ENCODE measurements at places on chromosomes 11 and 22. TPM values are rescaled to one million over a fixed set of nuclear protein-coding genes. Genes with fewer than 3 reads are reported as not detected.
A peak's percentile ranks its signal among the peaks of the same experiment; 100 is the strongest.

GRCh38 chr22:21448627-21449416 lies 18.4 kb upstream of the TMEM191C start:
- no peaks in the 10 kb centered on the region for H3K36me3 ChIP-seq
- peaks cover 2% of the 10 kb centered on the region for H3K4me1 ChIP-seq
- DNase-seq: no peak
- H3K27me3 ChIP-seq: no peaks in the 10 kb centered on the region
- peak overlapping the region; percentile 11 for H3K27ac ChIP-seq

DNA sequence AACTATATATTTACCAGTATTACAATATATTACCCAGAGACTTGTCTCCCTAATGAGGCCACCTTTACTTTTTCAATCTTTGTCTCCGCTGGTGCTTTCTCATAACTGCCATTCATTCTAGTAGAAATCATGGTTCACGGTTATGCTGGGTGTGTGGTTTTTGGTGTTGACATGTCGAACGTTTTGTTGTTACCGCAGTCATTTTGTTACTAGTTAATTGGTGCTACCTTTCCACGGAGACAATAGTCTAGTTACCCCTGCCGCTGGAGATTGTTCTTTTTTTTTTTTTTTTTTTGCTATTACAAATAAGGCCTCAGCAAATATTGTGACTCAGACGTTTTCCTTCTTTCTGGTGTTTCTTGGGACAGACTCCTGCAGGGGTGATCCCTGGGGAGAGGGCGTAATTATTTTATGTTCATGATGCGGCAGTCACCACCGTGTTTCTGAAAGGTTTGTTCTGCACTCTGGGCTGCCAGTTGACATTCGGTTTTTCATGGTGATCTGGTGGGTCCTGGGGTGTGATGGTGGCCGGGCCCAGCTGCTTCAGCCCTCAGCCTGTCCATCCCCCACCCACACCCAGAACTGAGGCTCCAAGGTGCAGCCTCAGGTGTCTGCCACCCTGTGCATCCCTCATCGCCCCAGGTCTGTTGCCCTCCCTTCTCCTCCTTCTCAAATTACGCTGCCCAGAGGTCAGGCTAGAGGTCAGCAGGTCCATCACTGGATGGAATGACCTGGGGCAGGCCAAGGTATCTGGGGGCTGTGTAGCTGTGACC lies 28.6 kb downstream of the LRP5 start:
- H3K36me3 ChIP-seq: no peaks in the 10 kb centered on the region
- H3K4me3 ChIP-seq: peak overlapping the region; percentile 69
- no peaks in the 10 kb centered on the region for H3K27me3 ChIP-seq
- H3K27ac ChIP-seq: peak overlapping the region; percentile 27

Gene TREH
- not detected for total RNA-seq

DNA sequence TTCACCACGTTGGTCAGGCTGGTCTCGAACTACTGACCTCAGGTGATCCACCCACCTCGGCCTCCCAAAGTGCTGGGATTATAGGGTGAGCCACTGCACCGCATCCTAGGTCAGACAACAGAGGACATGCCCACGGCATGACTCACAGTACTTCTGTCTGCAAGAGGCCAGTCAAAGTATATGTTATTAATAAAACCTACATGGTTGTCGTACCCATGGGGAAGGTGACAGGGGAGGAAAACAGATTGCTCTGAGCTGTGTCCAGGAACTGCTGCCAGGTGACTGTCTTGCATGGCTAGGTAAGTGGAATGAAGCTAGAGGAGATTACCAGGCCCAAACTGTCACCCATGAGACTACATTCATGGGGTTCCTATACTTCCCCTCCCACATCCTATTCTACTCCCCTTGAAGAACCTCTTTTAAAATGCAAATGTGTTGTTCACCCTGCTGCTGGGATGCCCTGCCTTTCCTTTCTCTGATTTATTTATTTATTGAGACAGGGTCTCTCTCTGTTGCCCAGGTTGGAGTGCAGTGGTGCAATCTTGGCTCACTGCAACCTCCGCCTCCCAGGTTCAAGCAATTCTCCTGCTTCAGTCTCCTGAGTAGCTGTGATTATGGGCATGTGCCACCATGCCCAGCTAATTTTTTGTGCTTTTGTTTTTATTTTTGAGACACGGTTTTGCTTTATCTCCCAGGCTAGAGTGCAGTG lies 2.0 kb upstream of the NLRX1 start:
- no peaks in the 10 kb centered on the region for H3K27me3 ChIP-seq
- no peak overlapping the region for H3K4me3 ChIP-seq
- no peak overlapping the region for H3K27ac ChIP-seq
- H3K36me3 ChIP-seq: no peaks in the 10 kb centered on the region
- peaks cover 14% of the 10 kb centered on the region for H3K4me1 ChIP-seq
- DNase-seq: no peak

Measured in T-helper 17 cell (primary cell).